ENCODE measurements at places on chromosomes 5 and 9.

DNA sequence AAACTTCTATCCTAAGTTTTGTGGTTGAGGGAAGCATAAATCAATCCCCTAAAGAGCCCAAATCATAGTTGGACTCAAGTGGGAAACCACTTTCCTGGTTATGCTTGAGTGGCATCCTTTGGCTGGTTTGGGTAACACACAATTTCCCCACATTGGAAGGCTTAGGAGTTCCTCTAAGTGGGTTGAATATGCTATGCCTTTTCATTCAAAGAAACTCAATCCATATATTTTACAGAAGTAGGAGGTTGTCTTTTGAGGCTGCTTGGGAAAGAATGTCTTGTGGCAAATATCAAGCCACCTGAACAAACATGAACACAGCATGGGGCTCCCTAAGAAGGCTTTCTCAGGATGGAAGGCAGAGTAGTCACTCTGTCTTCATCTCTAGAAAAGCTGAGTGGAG, 121.1 kb downstream of the SPATA31D1 start:
- DNase-seq = no peak

DNA sequence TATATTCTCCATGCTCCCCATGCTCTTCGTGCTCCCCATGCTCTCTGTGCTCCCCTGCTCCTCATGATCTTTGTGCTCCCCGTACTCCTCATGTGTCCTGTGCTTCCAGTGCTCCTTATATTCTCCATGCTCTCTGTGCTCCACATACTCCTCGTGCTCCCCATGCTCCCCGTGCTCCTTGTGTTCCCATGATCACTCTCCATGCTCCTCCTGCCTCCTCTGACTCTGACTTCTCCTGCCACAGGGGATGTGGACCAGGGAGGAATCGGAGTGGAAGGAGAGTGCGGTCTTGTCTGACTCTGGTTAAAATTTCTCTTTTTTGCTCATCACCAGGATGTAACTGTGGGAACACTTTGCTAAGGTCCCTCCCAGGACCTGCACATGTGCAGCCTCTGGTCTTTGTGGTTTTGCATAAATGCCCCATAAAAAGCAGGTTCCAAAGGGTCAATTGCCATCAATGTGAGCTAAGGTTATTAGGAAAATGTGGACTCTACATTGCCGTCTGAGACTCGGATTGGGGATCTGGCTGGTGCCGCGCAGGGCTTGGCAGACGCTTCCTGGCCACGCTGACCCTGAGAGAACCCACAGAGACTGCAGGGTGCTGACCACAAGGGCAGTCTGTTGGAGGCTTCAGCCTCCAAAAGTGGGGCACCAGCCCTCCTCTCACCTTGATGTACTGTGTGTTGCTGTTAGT, 52.5 kb downstream of the TRIP13 start:
- no peak for DNase-seq

DNA sequence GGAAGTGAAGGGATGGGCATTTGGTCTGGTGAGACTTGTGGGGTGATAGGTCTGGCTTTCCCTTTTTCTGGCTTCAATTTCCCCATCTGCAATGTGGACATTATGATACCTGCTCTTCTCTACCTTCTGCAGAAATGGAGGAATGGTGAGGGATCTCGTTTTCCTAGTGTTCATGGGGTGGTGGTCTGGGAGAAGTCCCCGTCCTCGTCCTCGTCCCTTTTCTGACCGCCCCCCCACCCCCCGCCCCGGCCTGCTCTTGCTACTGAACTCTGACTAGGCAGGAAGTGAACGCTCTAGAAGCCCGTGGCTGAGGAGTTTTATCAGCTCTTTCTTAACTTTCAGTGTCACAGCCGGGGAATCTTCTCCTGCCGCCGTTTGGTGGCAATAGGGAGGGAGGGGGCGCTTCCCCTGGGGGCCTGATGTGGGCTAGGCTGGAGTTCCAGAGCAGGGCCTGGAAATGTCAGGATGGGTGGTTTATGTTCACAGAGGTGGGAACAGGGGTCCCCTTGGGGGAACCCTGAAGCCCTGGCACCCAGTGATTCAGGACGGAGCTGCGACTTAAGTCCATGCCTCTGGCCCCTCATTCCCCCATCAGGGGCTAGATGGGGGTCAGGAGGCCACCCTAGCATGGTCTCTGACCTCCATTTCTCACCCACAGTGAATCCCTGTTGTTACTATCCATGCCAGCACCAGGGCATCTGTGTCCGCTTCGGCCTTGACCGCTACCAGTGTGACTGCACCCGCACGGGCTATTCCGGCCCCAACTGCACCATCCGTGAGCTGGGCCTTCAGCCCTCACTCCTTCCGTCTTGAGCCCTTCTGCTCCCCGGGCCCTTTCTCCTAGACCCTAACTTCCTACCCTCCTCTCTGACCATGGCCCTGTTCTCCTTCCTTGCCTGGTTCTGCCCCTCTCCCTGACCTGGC, 6.7 kb downstream of the PTGS1 start:
- DNase-seq = no peak

GRCh38 chr5:392431-392988, 50.5 kb upstream of the EXOC3 start:
- DNase-seq = peak; percentile 55

All from CD4-positive, CD25-positive, alpha-beta regulatory T cell (primary cell).